D341Med (cell line): ENCODE measurements at places on chromosomes 2 and 18.

- DNase-seq, result no peak
Measured at GRCh38 chr2:45822272-45822630, 170.8 kb downstream of the PRKCE start.

GRCh38 chr2:224379172-224379571, 22.7 kb downstream of the FAM124B start:
- no peak for DNase-seq

GRCh38 chr2:227383686-227384085, 4.1 kb downstream of the SCYGR1 start:
- DNase-seq, result no peak

- no peak for DNase-seq
Measured at GRCh38 chr2:144654523-144654922, 134.6 kb upstream of the ZEB2 start.

DNA sequence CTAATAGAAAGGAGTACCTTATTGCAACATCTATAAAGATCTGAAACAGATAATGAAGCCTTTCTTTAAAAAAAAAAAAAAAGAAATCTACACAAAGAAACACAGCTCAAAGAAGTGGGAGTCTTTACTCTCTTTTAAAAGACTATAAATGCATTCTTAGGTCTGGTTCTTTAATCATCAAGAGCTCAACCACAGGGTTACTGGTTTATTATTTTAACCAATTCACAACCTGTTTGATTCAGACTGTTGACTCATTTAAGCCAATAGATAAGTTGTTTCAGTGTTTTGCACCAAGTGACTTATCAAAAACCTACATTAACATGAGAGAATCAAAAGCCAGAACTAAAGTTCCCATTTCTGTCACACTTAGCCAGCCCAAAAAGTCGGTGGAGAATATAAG, 93.1 kb downstream of the TCF4 start:
- no peak for DNase-seq

- DNase-seq, result no peak
Measured at GRCh38 chr18:55404832-55405465, 183.0 kb downstream of the TCF4 start.

DNA sequence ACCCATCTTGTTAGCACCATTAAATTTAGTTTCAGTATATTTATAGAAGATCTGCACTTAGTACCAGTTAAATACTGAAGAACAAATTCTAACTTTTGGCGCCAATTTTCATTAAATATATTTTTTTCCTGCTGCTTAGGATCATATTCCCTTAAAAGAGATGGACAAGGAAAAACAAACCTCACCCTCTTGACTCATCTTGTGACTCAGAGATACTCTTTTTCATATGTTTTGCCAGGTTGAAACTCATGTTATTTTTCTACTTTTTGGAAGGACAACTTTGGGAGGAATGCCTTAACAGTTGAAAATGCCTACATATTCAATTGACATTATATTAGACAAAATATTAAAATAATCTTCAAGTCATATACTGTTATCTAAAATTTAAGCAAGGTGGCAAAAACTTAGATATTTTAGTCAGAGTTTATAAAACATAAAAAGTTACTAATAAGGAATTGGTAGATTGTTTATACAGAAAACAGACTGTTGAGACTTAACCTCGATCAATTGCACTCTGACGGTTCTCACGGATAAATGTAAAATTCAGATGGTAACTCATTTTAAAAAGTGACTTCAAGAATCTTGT, 36.2 kb downstream of the PNO1 start:
- no peak for DNase-seq

DNA sequence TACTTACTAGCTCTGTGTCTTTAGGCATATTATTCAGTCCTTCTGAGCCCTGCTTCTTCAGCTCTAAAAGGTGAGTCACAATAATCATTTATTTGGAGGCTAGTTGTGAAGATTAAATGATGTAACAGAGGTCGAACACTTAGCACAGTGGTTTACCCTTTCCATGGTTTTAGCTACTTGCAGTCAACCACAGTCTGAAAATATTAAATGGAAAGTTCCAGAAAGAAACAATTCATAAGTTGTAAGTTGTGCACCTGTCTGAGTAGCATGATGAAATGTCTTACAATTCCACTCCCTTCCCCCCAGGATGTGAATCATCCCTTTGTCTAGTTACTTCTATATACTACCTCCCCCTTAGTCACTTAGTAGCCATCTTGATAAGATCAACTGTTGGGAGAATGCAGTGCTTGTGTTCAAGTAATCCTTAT, 217.6 kb upstream of the THUMPD2 start:
- DNase-seq, result no peak

DNA sequence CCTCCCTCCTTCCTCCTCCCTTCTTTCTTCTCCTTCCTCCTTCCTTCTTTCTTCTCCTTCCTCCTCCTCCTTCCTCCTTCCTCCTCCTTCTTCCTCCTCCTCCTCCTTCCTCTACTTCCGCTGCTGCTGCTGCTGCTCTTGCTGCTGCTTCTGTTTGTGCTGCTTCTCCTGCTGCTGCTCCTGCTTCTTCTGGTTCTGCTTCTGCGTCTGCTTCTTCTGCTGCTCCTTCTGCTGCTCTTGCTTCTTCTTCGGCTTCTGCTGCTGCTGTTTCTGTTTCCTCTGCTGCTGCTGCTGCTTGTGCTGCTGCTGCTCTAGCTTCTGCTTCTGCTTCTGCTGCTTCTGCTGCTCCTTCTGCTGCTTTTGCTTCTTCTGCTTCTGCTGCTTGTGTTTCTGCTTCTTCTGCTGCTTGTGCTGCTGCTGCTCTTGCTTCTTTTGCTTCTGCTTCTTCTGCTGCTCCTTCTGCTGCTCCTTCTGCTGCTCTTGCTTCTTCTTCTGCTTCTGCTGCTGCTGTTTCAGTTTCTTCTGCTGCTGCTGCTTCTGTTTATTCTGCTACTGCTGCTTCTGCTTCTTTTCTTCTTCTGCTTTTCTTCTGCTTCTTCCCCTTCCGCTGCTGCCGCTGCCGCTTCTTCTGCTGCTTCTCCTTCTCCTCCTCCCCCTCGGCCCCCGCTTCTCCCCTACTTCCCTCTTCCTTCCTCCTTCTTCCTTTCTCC, 8.6 kb downstream of the SNRNP27 start:
- no peak for DNase-seq

DNA sequence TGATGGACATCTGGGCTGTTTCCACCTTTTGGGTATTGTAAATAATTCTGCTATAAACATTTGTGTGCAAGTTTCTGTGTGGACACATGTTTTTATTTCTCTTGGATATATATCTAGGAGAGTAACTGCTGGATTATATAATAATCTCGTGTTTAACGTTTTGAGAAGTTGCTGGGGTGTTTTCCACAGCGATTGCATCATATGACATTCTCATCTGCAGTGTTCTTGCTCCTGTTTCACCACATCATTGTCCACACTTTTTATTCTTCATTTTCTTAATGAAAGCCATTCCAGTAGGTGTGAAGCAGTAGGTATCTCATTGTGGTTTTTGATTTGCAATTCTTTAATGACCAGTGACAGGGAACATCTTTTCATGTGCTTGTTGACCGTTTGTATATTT, 56.9 kb upstream of the ALKAL2 start:
- DNase-seq, result no peak

DNA sequence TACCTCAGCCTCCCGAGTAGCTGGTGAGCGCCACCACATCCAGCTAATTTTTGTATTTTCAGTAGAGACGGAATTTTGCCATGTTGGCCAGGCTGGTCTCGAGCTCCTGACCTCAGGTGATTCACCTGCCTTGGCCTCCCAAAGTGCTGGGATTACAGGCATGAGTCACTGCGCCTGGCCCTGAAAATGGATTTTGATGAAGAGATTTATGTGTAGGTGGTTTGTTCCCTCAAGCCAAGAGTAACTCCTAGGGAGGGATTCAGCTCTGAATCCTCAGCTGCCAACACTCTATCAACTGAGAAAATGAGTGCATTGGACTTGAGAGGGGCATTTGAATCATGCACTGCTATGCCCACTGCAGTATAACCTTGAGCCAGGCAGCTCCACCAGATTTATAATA, 17.5 kb upstream of the LIPG start:
- DNase-seq, result no peak

DNA sequence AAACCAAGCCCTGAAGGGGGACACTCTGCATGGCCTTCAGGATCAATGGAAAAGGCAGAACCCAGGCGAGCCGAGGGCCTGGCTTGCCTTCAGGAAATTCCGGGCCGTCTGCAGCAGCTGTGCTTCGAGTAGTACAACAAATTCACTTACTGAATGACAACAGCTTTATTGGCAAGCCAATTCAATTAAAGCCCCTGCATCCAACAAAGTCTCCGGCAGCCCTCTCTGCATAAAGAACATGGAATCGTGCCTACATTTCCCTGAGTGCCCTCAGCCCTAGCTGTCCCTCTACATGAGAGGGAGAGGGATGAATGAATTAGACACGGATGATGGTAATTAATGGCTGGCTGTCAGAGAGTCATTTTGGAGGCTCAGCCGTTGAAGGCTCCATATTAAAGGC, 189.0 kb downstream of the BCL11A start:
- no peak for DNase-seq

GRCh38 chr18:31329787-31330438, 12.0 kb downstream of the DSG1 start:
- DNase-seq, result no peak

DNA sequence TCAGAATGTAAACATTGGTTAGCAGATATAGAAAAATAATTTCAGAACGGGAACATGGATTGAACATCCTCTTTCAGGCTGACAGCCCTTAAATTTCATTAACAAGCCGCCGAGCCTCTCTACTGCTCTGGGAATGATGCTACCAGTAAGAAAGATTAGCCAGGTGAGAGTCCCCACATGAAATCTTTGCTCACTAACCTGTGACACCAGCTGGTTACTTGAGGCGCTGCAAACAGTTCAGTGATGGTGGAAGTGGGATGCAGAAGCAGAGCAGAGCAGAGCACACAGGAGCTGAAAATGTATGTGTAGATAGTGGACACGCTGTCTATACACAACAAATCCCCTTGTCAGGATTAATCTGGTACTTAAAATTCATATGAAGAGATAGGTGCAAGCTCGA, 721.1 kb downstream of the DPP10 start:
- DNase-seq, result no peak

DNA sequence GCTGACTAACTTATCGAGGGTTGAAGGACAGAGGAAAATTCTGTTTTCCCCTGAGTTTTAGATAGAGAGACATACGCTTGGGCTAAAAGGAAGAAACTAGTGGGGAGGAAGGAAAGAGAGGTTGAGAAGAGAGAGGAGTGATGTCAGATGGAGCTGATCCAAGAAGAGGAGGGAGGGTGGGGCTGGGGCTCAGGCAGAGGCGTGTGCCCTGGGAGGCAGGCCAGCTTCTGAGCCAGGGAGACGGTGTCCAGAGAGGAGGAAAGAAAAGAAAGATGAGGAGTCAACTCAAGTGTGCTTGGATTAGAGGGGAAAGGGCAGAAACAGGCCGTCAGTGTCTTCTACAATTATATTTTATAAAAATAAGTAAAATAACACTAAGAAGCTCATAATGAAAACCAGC, 56.2 kb downstream of the EMILIN2 start:
- no peak for DNase-seq

DNA sequence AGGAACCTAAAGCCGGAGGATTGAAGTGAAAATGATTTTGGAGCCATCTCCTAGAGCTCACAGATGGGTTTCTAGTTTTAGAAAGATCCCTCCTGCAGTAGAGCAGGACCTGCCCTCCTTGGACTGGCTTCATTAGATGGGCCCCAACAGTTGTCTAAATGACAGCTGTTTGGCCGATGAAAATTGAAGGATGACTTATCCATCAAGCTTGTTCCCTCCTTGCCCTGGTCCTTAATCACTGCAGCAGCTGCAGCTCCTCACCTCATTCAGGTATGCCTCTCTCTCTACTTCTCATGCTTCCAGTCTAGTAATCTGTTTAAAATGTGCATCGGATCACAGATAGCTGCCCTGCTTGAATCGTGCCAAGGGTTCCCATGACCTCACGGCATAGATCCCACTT, 677.6 kb downstream of the BCL11A start:
- no peak for DNase-seq

DNA sequence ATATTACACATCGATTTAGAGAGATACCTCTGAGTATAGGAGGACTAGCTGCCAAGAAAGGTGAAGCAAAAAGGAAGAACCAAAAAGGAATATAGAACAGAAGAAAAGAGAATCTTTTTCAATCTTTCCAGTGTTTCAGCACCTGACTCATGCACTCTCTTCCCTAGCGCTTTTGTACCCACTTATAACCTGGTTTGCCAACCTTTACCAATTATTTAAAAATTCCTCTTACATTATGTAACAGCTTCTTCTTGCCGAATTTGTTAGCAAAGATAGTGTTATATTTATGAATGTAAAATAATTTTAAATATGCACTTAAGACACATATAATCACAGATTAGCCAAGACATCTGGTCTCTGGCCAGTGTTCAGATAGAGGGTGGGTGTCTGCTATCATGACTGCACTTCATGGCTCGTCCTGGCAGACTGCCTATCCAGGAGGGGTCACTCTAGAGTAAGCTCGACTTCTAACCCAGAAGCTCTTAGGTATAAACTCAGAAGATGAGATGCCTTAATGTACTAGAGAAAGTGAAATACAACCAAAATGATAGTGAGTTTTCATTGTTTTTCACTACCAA, 122.9 kb downstream of the ATAD2B start:
- DNase-seq, result peak; percentile 53

DNA sequence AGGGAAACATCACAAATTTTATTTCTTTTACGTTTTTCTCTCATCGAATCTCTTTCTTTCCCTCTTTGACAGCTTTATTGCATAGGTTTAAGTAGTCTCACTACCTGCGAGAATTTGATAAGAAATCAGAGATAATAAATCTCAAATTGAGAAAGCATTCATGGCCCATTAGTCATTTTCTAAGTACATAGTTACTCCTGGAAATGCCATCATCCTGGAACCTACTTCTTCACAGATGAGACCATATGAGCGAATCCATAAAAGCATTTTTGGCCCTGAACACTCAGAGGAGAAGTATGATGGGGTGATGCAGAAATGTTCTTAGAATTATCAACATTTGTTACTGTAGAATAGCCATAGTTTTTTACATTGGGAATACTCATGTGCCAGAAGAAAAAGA, 138.0 kb upstream of the ARHGAP28 start:
- DNase-seq, result no peak

- no peak for DNase-seq
Measured at GRCh38 chr2:15047184-15047583, 414.7 kb downstream of the LRATD1 start.

DNA sequence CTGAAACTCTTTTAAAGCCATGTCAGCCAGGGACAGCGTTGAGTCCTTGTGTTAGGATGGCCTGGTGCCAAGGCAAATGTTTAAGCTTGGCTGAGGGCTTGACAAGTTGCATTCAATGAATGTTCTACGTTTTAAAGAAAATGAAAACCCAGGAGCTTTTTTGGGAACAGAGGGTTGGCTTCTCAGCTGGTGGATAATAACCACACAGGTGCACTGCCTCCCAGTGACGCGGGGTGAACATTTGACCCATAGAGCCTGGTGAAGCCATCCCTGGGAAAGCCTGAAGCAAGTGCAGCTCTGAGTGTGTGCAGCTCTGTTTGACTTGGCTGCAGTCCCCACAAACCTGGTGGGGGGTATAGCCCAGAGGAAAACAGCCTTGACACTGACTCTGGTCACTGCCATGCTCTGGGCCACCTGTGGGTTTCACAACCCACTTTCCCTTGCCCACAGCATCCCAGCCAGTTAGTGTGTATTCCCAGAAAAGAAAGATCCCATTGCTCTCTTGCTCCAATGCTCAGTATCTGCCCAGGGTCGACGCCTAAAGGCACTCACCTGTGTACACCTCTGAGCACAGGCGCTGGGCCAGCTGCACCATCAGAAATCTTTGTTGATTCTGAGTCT, 874.9 kb downstream of the RNF144A start:
- DNase-seq, result no peak
